Brain pericyte (primary cell): ENCODE measurements at places on chromosomes 5 and 9.

- no peak for DNase-seq
Measured at GRCh38 chr9:137638680-137639079, 19.9 kb downstream of the EHMT1 start.

DNA sequence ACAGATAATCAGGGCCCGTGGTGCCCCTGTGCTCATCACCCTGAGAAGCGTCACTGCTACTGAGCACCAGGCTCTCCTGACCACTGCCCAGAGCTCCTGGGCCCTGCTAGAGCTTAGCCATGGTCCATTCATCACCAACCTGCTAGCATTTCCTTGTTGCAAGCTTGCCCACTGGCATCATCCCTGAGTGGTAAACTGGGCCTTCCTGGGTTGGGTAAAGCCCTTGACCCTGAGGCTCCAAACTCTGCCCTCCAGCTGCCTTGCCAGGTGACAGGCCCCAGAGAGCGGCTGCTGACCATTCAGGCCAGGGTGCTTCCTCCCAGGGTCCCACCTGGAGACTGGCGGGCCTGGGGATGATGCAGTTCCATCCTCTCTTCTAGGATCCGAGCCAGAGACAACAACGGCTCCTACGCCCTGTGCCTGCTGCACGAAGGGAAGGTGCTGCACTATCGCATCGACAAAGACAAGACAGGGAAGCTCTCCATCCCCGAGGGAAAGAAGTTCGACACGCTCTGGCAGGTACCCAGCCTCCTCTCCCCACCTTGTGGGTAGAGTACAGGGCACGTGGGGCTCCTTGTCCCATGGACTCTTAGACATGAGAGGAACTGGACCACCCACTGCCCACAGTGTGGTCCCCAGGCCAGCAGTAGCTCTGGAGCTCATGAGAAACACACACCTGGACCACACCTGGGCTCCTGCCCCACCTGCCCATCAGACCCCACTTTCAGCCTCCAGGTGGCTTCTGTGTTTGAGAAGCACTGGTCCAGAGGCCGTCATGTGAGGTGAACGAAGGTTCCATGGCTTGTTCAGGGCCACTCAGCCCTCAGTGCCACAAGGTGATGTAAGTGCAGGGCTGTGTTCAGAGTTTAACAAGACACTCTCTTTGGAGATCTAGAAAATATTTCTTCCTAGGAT is 60.5 kb downstream of the SYK start:
- no peak for DNase-seq

DNA sequence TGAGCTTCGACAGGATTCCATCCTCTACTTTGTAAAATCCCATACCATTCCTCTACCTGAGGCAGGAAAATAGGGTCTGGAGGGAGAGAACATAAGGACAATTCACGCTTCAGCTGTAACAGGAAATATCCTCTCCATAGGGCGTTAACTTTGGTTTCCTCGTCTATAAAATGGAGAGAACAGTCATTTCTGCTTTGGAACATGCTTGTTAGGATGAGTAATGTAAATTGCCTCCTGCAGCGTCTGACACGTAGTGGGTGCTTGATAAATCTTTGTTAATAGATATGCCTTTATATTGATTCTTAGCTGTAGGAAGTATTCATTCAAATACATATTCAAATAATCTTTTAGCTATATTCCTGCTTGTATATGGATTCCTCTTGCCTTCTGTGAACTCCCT is 711 bp upstream of the SUB1 start:
- DNase-seq: no peak

GRCh38 chr9:78676623-78677022 is 379.7 kb downstream of the PSAT1 start:
- no peak for DNase-seq

GRCh38 chr9:90546200-90546599 is 96.4 kb downstream of the DIRAS2 start:
- DNase-seq: peak; percentile 22

DNA sequence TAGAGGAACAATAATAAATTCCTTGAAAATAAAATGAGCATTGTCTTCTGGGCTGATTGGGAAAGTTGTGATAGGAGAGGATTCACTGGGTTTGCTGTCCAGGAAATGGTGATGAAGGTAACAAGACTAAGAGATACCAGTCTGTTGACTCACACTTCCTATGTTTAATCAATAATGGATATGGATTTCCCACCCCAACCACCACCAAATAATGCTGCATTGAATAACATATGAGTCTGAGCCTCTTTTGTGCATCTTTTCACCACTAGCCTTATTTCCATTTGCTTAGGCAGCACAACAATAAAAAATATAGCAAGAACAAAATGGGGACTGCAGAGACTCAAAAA is 120.2 kb upstream of the NFIB start:
- DNase-seq: no peak

DNA sequence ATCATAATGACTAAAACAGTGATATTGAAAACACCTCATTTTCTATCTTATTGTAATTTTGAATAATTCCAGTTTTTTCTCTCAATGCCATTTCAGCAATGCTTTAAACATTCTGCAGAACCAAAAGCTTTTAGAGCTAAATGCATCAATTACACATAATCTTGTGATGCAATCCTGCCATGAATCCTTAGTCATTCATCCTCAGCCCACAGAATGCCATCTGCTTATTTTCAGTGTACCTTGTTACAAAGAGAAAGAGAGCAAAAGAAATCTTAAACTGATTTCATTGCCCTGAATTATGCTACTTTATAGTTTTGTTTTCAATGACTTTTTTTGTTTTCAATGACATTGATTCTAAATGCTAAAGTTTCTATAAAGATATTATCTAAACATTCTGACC is 1234.8 kb upstream of the C9orf72 start:
- DNase-seq: no peak

DNA sequence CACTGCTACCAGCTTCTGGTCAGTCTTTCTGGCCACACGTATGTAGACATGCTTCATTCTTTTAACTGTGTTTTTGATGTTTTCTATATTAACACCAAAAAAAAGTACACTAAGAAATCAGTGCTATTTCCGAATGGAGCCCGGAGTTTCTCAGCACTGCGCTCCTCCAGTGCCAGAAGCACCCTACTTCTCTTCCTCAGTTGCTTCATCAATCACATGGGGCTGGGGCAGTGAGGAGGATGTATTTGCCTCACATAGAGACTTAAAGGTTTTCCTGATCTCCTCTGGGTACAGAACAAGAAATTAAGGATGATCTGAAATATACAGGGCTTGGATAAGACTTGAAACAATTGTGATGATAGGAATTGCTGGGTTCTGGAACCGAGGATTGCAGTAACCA is 148.0 kb downstream of the ERCC6L2 start:
- no peak for DNase-seq

DNA sequence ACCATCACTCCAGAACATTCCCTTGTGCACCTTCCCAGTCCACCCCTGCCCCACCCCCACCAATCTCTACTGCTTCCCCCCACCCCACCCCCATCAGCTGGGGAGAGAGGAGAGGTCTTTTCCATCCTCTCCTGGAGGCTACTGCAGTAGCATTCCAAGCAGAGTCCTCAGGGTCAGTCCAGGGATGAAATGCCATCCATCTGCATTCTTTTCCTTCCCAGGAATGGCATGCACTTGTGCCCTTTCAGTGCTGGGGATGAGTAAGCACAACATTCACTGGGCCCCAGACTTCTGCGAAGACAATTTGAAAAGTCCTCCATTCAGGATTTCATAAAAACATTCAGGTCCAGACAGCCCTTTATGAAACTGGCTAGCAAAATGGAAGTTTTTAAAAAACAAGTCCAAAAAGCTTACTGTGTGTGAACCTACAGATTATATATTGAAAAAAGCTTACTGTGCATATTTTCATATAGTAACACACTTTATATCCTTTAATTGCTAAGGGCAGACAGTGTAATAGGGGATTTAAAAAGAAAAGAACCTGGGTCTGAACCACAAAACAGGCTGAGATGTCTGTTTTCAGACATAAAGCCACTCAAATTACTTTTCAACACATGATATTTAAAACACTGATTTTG is 50.0 kb upstream of the GOLPH3 start:
- no peak for DNase-seq

DNA sequence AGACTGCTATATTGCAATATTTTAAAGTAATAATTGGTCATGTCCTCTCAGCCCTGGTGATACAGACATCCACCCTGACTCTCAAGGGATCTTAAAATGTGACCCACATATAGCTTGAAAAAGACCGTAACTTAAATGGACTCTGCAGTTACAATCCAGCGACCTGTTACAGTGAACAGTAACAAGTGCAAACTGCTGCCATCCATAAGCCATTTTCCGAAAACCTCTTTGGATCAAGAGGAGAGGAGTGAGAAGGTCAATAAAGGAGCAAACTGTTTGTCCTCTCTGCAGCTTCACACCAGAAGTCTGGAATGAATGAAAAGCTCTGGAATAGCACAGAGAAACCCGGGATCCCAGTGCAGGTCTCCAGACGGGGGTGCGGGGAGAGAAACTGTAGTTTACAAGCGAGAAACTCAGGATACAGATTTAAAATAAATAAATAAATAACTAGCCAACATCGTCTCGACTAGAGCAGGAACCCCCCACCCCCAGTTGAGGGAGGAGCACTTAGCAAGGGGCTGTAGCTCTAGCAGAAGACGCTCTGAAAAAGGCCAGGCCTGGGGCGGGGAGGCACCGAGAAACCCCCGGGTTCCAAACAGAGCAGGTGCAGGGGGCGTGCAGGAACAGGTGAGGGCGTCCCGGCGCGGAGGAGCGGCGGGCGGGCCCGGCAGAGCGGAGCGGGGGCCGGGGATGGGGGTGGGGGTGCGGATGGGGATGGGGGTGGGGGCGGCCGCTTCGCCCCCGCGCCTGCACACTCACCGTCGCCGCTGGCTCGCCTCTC is 572 bp downstream of the ZDHHC21 start:
- DNase-seq: no peak

DNA sequence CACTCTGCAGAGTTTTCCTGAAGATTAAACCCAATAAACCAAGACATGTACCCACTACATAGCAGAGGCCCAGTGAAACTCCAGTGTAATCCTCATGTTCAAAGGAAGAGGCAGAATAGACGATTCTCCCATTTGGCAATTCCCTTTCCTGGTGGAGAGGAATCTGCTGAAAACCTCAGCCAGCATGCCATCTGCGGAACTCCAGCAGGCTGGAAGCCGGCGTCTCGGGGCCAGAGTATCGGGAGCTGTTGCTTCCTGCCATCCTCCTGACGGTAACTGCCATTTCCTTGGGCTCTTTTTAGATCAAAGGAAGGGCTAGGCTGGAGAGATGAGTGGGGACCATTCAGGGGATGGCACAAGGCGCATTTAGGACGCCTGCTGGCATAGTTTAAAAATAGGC is 20.5 kb downstream of the NEURL1B start:
- DNase-seq: no peak

DNA sequence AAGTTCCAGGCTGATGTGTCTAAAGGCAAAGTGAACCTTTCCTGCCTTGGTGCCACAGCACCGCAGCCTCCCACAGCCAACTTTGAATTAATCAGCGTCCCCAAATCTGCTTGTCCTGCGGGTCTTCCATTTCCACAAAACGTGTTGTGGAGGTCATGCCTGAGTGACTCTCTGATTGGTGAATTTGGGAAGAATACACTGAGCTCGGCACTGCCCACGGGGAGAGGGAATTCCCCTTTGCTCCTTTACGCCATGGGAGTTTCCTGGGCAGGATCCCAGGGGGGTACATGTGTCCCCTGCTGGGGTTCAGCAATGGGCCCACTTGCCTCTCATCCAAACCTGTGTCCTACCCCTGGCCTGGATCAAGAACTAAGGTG is 90.4 kb downstream of the LHX2 start:
- no peak for DNase-seq

- no peak for DNase-seq
Measured at GRCh38 chr9:117887941-117888340, 183.7 kb downstream of the TLR4 start.

- peak; percentile 43 for DNase-seq
Measured at GRCh38 chr9:121556580-121556979, 56.9 kb upstream of the GGTA1 start.

DNA sequence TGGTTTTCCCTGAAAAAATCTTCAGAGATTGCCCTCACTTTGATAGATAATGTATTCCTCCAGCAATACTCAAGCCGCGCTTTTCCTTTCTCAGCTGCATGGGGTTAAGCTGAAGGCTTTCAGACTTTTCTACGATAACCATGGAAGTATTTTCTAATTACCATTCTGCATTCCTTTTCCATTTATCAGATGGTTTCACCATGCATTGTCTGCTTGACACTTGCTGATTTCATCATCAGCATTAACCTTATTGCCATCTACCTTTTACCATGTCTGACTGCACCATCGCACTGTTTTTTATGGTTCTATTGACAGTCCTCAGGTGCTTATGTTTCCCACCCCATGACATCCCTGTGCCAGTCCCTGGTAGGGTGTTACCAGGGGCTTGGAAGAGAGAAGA is 91.6 kb downstream of the DMAC1 start:
- DNase-seq: no peak

DNA sequence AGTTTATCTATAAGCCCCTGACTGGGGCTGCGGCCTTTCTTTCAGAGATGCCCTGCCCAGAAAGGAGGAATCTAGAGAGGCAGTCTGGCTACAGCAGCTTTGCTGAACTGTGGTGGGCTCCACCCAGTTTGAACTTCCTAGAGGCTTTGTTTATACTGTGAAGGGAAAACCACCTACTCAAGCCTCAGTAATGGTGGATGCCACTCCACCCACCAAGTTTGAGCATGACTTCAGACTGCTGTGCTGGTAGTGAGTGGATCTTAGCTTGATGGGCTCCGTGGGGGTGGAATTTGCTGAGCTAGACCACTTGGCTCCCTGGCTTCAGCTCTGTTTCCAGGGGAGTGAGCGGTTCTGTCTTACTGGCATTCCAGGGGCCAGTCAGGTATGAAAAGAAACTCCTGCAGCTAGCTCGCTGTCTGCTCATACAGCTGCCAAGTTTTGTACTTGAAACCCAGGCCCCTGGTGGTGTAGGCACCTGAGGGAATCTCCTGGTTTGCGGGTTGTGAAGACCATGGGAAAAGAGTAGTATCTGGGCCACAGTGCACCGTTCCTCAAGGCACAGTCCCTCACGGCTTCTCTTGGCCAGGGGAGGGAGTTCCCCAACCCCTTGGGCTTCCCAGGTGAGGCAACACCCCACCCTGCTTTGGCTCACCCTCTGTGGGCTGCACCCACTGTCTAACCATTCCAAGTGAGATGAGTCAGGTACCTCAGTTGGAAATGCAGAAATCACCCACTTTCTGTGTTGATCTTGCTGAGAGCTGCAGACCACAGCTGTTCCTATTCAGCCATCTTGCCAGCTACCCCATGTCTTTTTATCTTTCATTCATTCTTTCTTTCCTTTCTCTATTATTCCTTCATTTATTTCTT is 211.8 kb upstream of the C9orf72 start:
- DNase-seq: no peak

DNA sequence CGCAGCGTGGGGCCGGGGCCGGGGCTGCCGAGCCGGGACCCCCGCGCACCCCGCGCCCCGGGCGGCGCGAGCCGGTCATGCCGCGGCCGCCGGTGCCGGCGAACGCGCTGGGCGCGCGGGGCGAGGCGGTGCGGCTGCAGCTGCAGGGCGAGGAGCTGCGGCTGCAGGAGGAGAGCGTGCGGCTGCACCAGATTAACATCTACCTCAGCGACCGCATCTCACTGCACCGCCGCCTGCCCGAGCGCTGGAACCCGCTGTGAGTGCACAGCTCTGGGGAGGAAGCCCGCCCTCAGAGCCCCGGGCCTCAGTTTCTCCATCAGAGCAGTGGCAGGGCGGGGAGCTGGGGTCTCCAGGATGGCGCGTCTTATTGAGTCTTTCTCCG is 335 bp downstream of the GALNT12 start:
- no peak for DNase-seq
